ENCODE measurements at places on chromosomes 12 and 14.
A peak's percentile ranks its signal among the peaks of the same experiment; 100 is the strongest.

DNA sequence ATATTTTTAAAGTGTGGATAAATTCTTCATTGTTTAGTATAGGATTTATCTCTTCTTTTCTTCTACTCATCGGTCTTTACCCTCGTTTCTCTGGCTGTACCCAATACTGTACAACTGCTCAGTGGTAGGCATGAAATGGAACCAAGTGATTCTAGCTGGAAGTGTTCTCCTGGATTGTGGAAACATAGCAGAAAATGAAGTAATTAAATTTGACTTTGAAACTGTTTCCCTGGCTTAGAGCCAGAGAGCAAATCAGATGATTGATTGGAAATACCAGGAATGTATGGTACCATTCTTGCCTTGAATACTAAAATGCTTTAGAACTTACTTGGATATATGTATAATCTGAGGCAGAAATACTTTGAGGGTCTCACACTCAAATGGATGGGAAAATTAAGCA is 292.3 kb downstream of the ERC1 start:
- DNase-seq: no peak

DNA sequence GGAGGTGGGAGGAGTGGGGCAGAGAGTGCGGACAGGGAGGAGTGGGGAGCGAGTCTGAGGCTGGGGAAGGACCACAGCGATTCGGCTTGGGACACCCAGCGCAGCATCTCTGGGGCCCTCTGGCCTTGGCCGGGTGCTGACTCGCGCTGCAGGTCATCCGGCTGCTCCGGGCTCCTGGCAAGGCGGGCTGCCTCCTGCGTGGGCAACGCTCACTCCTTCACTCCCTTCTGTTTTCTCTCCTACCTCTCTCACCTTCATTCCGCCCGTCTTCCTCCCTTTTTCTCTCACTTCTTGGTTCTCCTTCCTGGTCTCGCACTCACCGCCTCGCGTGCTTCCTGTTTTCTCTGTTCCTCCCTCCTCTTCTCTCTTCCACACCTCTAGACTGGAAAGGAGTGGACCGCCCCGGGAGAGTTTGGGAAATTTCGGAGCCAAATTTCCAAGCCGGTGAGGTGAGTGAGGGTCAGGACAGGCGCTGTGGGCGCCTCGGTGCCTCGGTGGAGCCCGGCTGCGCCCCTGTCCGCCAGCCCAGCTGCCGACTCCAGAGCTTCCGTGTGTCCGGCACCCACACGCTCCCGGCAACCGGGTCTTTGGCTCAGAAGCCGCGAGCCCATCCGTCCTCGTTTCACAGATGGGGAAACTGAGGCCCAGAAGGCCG is 86.7 kb downstream of the B4GALNT3 start:
- DNase-seq: no peak

DNA sequence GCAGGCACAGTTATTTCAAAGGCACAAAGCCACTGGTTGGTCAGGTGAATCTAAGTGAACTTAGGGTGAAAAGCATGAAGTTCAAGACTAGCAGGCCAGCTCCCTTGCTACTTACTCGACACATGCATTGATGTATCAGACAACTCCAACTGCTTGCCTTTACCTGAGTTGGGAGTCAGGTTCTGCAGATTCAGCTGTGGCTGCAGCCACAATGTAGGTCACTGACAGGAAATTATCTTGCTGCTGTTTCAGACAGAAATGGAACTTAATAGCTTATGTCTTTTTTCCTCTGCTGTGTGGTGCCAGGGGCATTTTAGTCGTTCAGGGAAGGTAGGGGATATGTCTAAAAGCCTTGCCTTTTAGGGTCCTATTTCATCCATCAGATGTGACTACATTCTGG is 125.6 kb upstream of the RPH3A start:
- no peak for DNase-seq

DNA sequence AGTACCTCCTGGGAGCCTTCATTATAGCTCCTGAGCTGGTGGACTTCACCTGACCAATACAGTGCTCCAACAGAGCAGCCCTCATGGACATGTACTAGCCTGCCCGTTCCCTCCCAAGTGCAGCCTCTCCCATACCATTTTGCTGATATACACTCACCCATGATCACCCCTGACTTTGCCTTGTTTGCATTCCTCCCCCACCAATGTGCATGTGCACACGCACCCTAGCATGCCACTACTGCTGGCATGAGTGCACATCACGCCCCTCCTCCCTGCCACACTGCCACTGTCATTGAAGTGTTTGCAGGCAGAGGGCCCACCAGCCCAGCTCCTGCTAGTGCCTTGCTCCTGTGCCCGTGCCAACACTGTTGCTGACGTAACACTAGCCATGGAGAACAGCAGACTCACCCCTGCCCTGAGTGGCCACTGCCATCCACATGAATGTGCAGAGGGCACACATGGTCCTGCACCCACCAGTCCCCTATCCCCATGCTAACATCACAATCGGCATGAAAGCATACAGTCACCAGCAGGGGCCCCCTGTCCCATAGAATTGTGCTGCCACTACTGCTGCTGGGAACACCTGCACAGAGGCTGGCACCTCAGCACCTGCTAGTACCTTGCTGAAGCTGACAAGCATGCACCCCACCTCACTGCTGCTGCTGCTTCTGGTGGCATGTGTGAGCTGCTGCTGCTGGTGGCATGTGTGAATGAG is 110.3 kb downstream of the SINHCAF start:
- no peak for DNase-seq

DNA sequence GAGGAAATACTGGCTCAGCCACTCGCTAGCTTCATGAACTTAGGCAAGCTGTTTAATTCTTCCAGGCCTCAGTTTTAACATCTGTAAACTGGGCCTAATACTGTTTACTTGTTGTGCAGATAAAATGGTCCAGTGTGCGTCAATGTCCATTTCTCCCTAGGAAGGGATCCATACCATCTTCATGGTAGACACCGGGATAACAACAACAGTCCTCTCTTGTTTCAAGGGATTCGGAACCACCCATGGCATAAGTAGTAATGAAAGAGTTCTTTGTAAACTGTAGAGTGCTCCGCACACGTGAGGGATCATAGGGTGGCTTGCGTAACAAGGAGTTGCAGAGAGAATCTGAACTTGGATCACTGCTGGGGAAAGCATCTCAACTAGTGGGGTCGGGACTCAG is 17.3 kb upstream of the CHGA start:
- DNase-seq: no peak

- DNase-seq: peak; percentile 23
These were observed 768 bp downstream of the METTL25 start for GRCh38 chr12:82359115-82359478.

DNA sequence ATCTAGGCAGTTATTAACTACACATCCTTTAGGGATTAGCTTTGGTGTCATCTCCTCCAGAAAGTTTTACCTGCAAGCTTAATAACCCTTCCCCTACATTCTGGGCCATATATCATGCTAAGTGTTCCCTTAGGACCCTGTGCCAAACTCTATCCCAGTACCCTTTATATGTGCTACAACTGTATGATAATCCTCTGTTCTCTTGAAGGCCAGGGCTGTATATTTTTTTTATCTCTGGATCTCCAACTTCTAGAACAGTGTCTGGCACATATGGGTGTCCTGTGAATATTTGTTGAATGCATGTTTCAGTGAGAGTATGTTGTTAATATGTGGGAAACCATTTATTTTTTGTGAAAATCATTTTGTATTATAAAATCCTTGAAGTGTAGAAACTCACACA is 106.7 kb downstream of the PPM1A start:
- DNase-seq: no peak

DNA sequence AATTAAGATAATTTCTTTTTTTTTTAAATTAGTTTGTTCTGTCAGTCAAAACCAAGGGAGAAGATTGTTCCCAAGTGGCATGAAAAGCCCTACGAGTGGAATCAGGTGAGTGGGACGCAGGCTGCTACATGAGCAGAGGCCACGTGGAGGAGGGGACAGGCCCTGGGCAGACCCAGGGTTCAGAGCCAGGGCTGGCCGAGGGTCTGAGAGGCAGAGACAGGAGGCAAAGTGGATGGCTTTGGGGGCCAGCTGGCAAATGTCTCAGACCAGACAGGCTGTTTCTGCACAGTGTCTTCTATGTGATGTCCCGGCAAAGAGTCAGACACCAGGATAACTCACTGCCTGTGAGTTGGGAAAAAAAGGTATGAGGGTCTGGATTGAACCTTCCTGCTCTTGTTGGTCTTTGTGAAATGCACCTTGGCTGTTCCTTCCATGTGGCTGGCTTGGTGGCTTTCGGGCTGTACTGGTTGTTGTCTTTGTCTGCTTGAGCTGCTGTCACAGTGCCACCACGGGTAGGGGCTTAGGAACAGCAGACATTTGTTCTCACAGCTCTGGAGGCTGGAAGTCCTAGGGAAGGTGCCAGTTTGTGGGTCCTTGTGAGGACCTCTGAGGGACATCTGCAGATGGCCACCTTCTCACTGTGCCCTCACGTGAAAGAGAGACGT is 35.8 kb upstream of the ASPG start:
- no peak for DNase-seq

DNA sequence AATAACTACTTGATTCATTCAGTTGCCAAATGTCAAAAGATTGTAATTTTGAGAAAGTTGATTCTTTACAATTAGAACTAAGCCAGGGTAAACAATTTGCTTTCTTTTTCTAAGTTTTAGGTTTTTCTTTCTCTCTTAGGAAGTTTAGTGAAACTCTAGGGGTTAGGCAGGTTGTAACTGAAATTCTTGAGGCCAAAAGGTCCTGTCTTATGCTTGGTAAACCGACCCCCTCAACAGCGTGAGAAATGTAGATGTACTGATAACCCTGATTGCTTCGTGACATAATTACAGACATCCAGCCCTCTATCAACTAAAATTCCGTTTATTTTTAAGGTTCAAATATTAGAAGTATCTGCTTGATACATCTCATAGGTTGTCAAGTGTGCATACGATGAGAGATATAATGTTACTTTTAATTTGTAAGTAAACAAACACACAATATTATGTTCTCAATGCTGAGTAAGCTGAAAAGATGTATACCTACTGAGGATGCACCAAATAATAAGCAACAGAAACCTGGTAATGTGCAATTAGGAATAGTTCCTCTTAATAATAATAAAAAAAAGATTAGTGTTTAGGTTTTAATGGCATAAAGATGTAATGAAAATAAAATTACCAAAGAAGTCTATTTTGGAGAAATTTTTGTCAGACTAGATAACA is 7.2 kb downstream of the FUT8 start:
- no peak for DNase-seq

DNA sequence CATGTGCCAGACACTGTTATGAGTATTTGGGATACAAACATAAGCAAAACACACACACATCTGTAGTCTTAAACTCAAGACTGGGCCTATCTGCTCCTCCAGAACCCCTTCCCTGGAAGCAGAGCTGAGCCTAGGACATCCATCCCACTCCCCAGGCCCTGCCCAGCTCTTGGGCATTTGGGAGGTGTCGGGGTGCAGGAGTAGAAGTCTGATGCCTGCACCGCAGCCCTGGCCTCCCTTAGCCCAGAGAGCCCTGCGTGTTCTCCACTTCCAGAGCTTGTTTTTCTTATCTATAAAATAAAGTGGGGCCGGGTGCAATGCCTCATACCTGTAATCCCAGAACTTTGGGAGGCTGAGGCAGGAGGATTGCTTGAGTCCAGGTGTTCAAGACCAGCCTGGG is 11.7 kb downstream of the HSP90AA1 start:
- no peak for DNase-seq

- DNase-seq: no peak
These were observed 374.1 kb downstream of the ADGRD1 start for GRCh38 chr12:131327521-131328488.

DNA sequence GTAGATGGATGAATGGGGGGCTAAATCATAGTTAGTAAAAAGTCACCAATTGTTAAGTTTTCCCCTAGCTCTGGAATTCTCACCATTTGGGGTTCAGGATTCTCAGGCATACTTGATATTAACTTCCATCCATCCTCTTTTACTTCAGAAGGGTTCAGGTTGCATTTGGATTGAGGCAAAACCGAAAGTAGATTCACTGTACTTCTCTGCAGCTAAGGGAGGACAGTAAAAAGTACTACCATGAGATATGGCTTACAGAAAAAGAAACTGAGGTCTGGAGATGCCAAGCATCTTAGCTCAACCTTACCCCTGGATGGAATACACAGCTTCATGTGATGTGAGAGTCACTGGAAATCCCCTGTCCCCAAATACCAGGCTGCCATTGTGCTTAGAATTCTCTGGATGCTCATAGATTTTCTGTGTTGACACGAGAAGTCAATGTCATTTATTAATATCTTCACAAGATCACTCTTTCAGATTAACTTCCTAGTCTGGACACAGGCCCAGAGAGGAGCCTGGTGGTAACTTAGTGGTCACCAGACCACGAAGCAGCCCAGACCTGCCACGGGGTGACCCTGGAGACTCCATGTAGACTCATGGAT is 87.1 kb downstream of the SSPN start:
- no peak for DNase-seq

- DNase-seq: peak; percentile 96
These were observed at the start of gene TIGAR for GRCh38 chr12:4320853-4321701. Gene TIGAR (plus strand): TSS chr12:4321213. CDS start chr12:4321272, 59 bp downstream.

DNA sequence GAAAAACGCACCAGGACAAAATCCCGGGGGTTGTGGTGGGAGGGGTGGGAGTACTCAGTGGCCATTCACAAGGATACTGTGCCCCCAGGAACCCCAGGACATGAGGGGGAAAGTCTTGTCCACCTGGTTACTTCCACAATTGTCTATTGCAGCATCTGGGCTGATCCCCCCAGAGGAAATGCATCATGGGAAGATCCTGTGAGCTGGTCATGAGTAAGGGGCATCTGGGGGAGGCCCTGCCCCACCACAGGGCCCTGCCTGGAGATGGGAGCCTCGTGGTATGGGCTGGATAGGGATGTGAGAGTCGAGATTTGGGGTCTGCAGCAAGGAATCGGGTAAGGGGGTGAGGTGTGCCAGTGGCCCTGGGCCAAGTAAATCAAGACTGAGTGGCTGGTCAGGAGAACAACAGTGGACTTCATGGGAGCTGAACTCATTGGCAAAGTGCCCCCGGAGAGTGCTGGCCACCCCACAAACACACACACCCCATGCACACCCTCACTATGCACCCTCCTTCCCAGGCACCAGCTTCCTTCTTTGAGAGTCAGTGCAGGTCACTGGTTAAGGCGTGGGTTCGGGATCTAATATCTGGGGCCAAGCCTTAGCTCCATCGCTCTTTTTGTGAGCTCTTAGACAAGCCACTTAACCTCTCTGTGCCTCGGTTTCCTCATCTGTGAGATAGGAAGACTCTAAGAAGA is 3.0 kb upstream of the SERPINA1 start:
- DNase-seq: no peak

DNA sequence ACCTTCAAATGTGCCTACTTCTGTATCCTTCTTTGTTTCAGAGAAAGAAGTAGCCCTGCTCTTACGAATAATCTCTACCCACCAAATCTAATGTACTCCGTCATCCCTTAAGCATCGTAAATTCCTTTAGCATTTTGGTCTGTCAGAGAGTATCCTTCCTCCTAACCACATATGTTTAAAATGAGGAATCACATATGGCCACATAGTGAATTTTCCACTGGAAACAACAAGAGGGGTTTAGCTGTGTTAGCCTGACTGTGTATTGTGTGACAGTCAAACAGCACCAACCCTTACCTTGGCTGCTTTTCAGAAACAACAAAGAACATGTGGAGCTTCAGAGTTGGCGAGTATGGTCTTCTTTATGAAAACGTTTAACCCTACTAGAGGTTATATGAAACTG is 5.5 kb downstream of the LUM start:
- no peak for DNase-seq

GRCh38 chr14:67940486-67941455 is 121.2 kb downstream of the RAD51B start:
- DNase-seq: peak; percentile 20

- no peak for DNase-seq
These were observed 377.0 kb downstream of the NPAS3 start for GRCh38 chr14:33315721-33316120.

GRCh38 chr12:44874981-44875416 is 1.1 kb downstream of the NELL2 start:
- peak; percentile 11 for DNase-seq

Data from HEK293T (cell line).